ENCODE measurements at places on chromosomes 12 and 14.

DNA sequence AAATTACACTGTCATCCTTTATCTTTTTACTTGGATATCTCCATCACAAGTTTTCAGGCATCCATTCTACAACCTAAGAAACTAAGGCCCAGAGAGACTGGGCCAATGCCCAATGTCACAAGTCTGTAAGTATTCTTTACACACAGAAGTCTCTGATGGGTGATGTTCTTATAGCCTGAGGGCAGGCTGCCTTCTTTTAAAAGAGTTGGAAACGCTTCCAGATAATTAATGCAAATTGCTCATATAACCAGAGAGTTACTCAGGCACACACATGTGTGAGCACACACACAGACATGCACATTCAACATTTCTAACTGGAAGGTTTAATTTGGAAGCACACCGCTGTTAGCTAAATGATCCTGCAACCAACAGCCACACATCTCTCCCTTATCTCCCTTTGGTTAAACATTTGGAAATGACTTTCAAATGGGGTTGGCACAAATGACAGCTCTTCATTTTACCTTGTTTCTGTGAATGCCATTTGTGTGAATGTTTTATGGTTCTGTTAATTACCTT is 160.8 kb upstream of the TMPO start:
- DNase-seq = no peak

GRCh38 chr12:107912421-107913004 is 138.0 kb downstream of the ASCL4 start:
- DNase-seq = peak; percentile 31

DNA sequence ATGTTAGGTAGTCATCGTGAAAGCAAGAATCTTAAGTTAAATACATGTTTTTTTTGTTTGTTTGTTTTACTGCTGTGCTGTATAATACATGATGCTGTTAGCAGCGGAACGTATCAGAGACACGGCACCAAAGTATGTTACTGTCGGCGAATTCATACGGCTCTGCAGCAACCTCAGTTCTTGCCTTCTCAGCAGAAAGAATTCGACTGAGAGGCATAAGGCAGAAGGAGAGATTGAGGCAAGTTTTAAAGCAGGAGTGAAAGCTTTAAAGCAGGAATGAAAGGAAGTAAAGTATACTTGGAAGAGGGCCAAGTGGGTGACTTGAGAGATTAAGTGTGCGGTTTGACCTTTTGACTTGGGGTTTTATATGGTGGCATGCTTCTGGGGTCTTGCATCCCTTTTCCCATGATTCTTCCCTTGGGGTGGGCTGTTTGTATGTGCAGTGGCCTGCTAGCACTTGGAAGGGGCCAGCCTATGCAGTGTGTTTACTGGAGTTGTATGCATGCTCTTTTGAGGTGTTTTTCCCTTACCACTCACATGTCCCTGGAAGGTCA is 23.7 kb downstream of the LEMD3 start:
- DNase-seq = no peak

DNA sequence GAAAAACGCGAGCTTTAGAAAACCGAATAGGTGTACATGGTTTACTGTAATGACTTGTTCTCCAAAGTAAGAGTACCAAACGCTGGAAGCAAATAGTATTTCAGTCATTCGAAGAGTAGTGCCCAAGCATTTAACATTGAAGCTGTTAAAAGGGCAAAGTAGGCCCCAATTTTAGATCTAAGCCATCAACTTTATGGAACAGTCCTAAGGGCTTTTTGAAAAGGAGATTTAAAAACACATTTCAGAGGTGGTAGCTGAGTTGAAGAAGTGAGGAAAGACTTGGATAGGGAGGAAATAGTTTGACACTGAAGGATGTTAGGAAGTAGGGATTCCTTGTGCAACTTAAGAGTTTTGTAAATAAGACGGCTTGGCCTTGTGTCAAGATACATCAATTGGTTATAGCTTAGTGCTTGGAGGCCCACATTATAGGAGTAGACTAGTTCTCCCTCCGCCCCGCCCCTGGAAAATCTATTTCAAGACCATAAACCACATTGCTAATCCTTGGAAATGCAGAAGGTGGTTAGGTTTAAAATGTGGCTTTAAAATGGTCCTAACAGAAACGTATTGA is 783 bp upstream of the TUBA1B start:
- no peak for DNase-seq

DNA sequence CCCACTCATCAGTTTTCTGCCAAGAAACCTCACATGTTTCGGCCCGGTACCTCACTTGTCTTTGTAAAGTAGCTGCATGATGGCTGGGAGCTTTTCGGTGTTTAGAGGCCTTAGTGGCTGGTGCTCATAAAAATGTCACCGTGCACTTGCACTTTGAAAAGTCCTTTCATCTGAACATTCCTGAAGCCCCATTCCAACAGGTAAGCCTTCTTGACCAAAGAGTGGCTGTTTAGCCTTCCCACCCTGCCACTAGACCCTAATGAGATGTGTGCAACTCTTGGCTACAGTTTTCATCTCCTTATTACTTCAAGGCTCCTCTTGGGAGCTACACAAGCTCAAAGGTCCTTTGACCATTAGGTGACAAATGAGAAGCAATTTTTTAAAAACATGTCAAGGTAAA is 135.2 kb downstream of the HMGA2 start:
- no peak for DNase-seq

DNA sequence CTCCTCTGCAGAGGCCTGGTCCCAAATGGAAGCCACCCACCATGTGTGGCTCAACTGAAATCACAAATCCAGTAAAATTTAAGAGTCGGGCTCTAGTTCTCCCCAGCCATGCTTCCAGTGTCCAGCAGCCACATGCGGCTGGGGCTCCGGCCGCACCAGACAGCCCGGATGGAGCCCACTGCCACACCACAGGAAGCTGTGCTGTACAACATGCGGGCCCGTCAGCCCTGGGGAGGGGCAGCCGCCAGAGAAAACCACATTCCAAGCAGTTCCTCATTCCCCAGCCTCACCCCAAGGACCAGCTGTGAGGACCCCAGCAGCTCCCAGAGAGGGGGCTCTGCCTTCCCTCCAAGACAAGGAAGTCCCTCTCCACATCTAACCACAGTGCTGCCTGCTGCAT is 135.0 kb downstream of the NCOR2 start:
- no peak for DNase-seq

DNA sequence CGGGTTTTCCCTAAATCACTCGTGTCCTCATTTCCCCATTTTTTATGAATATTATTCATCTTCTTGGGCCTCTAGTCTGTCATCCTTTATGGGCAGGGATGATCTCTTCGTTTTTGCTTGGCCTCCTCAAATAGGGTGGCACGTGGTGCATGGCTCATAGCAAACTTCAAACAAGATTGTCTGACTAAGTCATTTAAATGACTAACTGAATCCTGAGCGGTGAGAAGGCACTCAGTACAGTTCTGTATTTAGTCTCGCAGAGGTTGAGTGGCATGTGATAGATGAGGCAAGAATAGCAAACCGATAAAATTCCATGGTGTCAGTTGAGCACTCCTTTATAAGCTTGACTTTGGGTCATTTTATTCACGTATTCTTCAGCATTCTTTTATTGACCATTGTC is 5.7 kb upstream of the JDP2 start:
- no peak for DNase-seq

DNA sequence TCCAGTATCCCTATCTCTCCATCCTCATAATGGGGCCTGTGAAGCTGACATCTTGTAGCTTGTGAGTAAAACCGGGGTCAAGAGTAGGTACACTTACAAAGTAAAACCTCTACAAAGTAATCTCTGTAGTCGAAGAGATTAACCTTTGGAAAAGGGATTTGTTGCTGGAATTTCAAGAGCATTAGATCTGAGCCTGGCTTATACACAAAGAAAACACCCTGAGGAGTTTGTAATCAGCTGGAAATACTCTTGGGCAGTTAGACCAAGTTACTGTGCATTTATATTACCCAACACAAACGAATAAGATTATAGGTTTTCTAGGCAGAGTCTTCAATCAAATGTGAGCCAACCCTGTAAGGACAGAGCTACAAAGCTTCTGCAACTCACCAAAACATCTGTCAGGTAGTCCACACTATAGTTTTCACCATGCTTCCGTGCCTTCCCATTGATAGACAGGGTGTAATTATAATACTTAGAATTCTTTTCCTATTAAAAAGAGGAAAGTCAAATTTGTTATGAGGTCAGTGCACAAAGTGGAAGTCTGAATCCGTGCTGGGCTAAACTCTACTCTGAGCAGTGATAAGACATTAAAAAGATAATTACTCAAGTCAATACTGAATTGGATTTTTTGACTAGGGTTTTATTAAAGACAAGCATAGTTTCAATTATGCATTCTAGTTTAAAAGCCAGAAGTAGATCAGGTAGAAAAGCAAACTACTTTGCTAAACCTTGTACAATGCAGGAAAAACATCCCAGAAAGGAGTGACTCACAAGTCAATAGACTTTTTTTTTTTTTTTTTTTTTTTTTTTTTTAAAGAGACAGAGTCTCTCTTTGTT is 14.6 kb downstream of the GNS start:
- no peak for DNase-seq

DNA sequence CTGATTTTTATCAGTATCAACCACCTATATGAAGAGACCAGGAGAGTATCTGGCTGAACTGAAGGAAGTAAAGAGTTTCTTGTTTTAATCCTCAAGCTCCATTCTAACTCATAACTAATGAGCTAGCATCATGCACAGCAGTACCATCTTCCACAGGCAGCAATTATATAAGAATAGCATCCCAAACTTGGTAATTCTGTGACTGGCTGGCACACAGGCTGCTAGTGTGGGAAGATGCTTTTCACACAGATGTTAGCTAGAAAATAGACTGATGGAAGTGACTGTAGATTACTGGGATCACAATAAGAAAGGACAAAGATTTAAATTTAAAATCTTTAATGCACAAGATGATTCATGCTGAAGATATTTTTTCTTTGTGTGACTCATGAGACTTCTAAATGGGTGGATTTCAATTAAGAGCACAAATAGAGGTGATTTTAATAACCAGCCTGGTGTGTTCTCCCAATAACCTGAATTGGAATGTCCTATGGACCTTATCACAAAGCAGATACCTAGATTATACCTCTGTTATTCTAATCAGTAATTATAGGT is 417.7 kb upstream of the ATXN7L3B start:
- no peak for DNase-seq

- DNase-seq = no peak
These were observed 107.6 kb downstream of the PTCSC3 start for GRCh38 chr14:36068777-36069534.

DNA sequence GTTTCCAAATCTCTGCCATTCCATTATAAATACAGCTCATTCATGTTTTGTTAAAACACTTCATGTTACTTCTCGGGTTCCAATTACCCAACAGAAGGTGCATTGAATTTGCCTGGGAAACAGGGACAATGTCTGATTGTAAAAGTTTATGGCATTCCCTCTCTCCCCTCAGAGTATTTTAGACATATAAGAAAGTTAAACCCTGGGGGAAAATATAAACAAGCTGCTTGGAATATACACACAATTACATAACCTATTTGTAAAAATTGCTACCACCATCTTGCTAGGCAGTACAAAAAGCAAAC is 60.0 kb downstream of the BTG1 start:
- no peak for DNase-seq

DNA sequence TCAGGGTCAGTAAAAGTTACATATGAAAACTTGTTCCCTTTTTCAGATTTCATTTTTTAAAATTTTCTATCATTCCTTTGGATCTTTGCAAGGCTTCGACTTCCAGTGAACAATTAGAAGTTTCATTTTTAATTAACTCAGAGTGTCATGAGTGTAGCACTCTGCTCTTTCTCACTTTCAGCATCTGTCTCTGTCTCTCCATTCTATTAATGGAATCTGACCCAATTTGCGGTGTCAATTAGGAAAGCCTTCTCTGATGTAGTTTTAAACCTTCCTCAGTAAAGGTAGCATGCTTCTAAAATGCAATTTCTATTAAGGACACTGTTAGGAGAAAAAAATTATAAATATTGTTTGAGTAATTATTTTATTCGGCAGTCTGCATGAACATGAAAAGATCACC is 68.3 kb downstream of the SLC38A1 start:
- DNase-seq = no peak

DNA sequence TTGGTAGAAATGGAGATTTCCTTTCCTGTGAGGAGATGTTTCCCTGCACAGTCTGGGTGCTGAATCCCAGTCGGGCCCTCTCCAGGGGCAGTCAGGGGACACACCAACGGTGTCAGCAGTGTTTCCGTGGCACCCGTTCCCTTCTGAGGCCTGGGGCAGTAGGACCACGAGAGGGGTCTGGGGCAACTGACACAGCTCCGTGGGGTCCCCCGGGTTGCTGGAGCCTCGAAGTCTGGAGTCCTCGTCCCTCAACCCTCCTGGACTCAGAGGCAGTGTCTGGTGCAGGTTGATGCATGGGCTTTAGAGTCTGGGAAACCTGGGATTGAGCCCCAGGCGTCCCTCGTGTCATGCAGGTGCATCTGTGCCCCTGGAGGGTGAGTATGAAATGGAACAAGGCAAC is 327.3 kb downstream of the ADGRD1 start:
- no peak for DNase-seq

GRCh38 chr12:64178122-64178521 is 44.0 kb downstream of the KICS2 start:
- DNase-seq = no peak

DNA sequence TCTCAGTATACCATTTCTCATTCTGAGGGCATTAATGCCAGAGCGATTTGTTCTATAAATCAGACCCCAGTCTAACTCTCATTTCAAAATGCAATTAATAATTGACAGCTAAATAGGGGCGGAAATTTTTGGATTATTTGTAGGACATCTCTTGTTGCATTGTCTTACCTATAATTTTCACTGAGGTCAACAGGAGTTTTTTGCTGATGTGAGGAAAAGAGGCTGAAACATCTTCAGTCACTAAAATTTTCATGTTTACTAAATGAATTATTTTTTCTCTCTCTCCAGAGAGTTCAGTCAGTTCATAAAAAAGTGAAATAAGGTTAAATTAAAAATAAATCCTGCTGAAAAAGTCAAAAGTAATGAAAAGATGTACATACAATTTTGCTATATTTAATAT is 295.9 kb downstream of the CCER1 start:
- no peak for DNase-seq

- DNase-seq = no peak
These were observed 952 bp downstream of the DRAM1 start for GRCh38 chr12:101878243-101878821.

DNA sequence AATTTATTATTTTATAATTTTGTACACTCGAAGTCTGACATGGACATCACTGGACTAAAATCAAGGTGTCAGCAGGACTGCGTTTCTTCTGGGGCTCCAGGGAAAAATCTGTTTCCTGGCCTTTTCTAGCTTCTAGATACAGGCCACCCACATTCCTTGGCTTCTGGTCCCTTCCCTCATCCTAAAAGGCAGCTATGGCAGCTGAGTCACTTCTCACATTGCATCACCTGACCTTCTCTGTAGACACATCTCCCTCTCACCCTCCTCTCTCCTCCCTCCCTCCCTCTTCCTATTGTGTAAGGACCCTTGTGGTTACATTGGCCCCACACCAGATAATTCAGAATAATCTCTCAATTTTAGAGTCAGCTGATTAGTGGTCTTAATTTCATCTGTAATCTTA is 92.4 kb downstream of the RPS6KA5 start:
- DNase-seq = no peak

DNA sequence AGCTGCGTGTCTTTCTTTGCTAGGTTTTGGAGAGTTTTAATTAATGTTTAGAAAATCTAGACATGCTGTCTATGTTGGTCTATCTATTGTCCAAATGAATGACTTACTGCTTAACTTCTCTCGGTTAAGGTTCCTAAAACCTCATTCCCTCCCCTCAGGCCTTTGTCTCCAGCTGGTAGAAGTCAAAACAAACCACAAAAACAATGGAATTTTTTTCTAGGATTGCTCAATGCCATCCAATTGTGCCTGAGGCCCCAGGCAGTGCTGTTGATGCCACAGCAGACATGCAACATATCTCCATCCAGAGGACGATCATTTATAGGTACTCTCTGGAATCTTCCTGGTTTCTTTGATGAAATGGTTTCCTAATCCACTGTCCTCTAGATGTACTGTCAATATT is 448.2 kb upstream of the TBX3 start:
- no peak for DNase-seq
